Small intestine (tissue), 16 donors: ENCODE measurements at places on chromosomes 12 and 14.

GRCh38 chr14:22613106-22613695 lies 15.1 kb downstream of the ABHD4 start:
- DNase-seq = no peak

DNA sequence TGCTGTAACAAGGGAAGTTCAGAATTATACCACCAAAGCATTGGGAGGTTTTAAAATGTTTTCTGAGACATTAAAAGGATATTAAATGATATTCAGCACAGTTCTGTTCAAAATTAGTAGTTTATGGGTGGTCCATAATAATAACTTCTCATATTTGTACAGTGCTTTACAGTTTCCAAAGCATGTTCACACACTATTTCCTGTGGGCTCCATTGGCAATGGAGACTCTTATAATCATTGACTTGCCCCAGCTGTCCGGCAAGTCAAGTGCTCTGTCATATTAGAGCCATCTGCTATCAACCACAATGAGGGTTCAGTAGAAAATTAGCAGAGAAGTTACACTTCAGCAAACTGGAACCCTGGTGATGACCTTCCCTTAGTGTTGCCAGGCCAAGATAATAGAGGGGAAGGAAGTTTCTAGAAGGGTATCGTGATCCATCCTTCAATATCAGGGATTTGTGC lies 526.6 kb upstream of the CCDC196 start:
- no peak for DNase-seq

- no peak for DNase-seq
Observed at GRCh38 chr12:93857991-93858447, 180.8 kb downstream of the CRADD start.

DNA sequence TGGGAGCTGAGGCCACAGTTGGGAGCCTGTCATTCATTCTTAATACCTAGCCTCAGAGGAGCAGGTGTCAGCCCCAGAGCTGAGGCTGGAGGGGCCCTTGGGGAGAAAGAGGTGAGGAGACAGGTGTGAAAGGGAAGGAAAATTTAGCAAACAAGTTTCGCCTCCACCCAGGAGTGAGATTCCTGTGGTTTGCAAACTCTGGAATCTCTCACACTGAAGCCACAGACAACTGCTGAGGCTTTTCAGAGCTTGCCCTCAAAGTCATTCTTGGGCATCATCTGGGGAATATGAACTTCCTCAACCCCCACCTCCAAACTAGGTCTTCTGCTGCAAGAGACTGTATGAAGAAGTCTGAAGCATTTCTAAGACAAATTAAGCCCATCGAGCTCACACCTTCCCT lies 589.5 kb upstream of the TBX3 start:
- no peak for DNase-seq

DNA sequence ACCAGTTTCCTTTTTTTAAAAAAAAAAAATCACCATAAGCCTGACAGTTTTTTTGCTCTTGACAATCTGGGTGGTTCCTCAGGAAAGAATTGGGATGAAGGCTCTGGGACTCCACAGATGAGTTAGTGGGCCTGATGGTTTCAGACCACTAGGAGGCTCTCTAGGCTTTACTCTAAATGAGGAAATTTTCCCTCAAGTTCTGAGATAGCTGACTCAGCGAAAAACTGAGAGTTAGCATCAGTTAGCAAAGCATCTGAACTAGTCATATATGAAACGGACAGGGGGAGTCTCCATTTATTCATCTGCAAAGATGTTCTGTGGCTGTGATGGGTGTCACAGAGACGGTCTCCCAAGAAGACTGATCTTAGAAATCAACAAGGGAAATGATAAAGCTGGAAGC lies 314.3 kb upstream of the OR4E1 start:
- DNase-seq = no peak

DNA sequence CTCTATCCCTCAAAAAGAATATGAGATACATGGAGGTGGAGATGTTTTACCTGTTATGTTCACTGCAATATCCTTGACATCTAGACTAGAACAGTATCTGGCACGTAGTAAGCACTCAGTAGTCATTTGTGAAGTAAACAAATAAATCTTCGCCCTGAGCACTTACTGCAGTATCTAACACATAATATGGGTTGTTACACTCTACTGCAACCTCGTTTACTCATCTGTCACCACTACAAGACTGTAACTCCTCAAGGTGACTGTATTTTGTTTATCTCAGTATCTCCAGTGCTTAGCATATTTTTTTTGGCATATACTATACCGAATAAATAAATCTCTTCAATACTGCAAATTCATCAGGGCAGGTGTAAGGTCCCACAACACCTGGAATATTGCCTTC lies 66.1 kb downstream of the WASHC3 start:
- no peak for DNase-seq

DNA sequence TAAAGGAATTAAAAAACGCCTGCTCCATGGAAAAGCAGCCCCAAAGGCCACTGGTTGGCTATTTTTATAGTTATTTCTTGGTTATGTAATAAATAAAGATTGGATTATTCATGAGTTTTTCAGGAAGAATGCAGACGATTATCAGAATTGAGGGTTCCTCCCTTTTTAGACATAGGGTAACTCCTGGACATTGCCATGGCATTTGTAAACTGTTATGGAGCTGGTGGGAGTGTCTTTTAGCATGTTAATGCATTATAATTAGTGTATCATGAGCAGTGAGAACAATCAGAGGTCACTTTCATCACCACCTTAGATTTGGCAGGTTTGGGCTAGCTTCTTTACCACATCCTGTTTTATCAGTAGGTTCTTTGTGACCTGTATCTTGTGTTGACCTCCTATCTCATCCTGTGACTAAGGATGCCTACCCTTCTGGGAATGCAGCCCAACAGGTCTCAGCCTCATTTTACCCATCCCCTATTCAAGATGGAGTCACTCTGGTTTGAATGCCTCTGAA lies 728.7 kb downstream of the GALC start:
- no peak for DNase-seq

- no peak for DNase-seq
Observed at GRCh38 chr12:106280106-106280505, 22.4 kb upstream of the TCP11L2 start.
